ENCODE measurements at places on chromosomes 2 and 18.

GRCh38 chr2:63667132-63667700 lies 78.5 kb downstream of the MDH1 start:
- no peak for DNase-seq

DNA sequence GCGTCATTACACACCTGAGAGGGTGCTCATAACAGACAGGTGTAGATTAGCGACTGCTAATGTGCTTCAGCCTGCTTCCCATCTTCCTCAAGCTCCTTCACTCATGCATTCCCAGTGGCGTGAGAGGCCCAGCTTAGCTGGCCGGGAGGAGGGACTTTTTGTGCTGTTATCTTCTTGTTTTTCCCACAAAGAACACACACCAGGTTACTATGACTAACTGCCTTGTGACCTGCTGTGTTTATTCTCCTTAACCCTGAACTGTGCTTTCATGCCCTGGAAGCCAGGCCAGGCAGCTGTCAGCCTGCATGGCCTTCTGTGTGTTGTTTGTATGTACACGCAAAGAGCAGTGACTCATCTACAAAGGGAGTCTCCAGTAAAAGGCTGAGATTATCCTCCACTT lies 143.8 kb downstream of the PIEZO2 start:
- DNase-seq: no peak

GRCh38 chr2:54671875-54672589 lies 51.4 kb upstream of the EML6 start:
- no peak for DNase-seq

GRCh38 chr2:202172439-202173211 lies 65.8 kb downstream of the SUMO1 start:
- DNase-seq: no peak

DNA sequence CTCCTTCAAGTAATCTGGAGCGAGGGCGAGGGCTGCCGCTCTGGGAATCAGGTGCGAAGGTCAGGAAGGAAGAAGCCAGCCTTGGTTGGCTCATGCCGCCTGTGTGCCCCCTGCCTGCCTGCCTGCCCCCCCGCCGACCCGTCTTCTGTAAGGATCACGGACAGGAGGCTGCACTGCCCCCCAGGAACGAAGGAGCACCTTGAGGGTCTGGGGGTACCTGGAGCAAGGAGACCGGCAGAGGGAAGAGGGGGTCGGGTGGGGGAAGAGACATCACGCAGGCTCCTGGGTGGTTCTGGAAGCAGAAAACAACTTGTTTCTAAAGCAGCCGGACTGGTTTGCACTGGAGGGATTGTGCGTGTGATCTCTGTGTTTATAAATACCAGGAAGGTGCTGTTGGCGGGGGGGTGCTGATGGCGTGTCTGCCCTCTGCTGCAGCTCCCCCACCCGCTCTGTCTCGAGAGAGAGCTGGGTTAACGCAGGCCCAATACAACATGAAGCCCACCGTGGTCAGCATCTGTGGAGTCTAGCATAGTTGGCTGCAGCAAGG lies 1.7 kb downstream of the FOSL2 start:
- peak; percentile 7 for DNase-seq

GRCh38 chr18:5106730-5107129 lies 90.3 kb downstream of the AKAIN1 start:
- DNase-seq: peak; percentile 26

DNA sequence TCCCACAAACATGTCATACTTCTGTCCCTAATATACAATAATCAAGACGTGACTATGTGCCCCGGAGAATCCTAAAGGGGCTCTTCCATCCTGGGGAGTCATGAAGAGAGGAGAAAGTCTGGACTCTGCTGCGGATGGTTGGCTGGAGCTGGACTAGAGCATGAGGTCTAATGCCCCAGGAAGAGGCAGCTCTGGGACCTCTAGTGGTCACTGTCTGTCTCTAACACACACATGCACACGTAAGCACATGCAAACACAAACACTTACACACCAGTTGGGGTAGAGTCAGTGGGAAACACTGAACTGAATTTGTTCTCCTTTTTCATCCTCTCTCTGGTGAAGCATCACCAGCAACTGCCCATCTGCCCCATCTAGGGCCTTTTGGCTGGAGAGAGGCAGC lies 271.6 kb downstream of the TDRD15 start:
- DNase-seq: peak; percentile 9

- no peak for DNase-seq
These were observed 672.6 kb upstream of the GYPC start for GRCh38 chr2:125983364-125983763.

- DNase-seq: no peak
These were observed 49.6 kb downstream of the IL1R2 start for GRCh38 chr2:102041351-102041750.

GRCh38 chr2:183993052-183993451 lies 605.3 kb upstream of the ZNF804A start:
- DNase-seq: no peak

DNA sequence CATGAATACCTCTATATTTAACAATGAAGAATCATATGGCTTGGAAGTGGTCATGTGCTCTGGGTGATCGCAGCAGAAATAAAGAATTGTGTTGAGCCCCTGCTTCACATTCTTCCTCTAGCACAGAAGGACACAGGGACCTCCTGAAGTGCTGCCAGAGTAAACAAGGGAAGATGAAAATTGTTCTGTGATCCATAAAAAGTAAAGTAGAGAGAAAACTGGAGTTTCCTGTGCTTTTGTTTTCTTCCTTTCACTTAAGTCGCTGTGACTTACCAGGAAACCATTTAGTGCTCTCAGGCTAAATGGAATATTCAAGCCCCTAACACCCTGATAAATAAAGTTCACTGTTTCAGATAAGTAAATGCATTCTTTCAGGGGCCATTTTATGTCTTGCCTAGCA lies 1173.6 kb upstream of the CHAC2 start:
- DNase-seq: no peak

DNA sequence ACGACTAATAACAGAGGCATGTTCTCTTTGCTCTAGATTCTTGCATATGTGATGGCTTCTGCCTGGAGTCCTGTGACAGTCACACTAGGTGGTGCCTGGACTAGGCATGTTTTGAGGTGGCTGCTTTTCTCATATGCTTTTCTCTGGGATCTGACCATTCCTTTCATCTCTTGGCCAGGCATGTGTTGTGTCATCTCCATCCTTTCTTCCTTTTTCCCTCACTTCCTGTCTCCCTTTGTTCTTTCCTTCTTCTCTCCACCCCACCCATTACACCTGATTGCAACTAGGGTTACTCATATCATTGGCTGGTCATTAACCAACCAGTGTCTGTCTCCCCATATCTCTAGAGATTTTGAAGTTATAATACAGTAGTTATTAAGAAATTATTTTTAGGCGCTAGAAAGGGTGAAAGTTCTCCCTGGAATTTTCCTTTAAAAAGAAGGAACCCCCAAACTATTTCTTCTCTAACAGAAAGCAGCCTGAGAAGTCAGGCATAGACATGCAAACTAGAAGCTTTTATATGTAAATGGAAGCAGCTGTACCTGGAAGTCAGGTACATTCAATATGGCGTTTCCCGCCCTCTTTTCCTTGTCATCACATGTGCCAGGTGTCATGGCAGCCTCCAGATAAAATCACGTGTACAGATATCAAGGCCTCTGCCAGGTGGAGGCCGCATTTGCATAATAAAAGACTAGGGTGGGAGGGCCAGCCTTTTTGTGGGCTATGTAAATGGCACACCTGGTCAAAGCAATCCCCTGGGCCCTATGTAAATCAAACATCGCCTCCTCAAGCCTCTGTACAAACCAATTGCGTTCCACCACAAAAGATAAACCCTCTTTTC lies 220.4 kb upstream of the MEX3C start:
- DNase-seq: no peak

DNA sequence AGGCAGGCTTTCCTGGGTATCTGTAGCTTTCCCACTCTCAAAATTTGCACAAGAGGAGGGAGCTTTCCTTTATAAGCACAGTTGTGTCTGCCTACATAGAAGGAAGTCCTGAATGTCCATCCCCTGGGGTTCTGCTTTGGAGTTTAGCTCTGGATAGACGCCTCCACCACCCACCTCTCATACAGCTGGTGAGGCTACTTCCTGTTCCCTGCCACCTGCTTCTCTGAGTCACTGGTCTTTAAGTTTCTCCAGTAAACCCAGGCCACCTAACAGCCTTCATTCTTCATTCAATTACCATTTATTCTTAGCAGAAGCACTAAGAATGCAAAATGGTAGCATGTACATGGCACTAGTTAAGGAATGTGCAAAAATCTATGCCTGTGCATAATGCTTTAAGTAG lies 407.8 kb downstream of the CDH2 start:
- no peak for DNase-seq

DNA sequence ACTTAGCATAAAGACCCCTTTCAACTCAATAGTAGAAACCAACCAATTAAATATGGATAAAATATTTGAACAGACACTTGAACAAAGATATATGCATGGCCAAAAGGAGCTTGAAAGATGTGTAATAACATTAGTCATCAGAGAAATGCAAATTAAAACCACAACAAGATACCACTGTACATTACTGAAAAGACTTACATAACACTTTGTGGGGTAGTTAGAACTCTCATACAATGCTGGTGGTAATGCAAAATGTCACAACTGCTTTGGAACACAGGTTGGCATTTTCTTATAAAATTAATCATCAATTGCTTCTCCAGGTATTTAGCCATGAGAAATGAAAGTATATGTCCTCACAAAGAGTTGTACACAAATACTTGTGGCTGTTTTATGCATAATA lies 60.7 kb downstream of the TTC27 start:
- peak; percentile 41 for DNase-seq

DNA sequence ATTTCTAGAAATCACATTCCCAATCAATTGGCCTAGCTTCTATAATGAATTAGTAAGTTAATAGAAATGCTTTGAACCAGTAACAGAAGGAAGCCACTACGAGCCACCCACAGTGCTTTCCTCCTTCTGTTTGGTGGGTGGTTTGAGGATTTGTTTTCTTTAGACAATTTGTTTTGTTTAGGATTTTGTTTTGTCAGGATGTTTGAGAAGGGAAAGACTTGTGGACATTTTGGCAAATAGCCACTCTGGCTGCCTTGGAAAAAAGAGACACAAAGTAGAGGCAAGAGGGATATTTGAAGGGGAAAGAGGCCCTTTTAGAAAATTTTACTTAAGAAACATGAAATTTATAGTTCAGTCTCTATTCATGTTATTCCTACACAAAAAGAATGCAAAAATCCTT lies 47.7 kb downstream of the TANK start:
- no peak for DNase-seq

DNA sequence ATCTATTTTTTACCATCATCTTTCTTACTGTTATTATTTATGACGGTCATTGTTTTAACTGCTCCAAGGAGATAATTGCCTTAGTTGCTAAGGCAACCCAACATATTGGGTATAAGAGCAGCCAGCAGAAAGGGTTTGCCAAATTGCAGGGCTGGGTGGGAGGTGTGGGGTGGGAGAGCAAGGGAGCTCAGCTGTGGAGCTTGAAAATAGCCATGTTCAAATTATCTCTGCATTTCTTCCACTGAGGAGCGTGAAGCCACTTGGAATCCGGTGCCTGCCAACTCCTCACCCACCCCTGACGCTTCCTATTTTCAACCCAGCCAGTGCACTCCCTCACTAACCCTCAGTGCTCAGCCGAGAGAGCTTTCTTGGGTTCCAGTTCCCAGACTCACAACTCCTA lies 60.8 kb downstream of the SETBP1 start:
- DNase-seq: no peak

GRCh38 chr18:46297621-46298020 lies 193.4 kb downstream of the HAUS1 start:
- no peak for DNase-seq

DNA sequence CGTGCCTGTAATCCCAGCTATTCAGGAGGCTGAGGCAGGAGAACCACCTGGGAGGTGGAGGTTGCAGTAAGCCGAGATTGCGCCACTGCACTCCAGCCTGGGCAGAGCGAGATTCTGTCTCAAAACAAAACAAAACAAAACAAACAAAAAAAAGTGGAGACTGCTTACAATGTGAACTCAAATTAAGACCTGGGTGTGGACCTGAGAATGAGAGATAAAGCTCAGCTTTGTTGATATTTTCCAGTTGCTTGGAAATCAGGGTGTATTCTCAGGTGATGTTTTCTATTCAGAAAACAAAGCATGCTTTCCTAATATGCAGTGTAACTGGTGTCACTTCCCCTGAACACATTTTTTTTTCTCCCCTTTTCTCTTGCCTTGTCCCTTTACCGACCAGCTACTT lies 5.3 kb upstream of the CERS6 start:
- no peak for DNase-seq

DNA sequence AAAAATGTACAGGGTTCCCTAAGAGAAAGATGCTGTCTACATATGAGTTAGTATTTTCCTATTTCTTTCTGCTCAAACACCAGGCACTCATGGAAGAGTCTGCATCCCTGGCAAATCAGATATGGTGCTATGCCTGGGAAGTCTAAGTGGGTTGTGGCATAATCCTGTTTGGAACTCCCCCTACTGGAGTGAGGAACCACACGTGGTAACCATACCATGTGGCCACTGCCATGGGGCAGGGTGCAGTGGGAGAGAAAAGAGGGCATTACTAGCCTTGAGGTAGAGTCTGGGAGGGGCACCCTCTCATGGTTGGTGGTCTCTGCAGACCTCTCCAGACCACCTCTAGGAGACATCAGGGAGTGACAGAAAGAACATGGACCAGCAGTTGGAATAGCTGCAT lies 257.9 kb upstream of the ATP5MC3 start:
- no peak for DNase-seq

GRCh38 chr2:227890495-227891079 lies 19.2 kb downstream of the DAW1 start:
- DNase-seq: peak; percentile 65

- no peak for DNase-seq
These were observed 117.3 kb downstream of the CDC42EP3 start for GRCh38 chr2:37554155-37554510.

- DNase-seq: no peak
These were observed 564.6 kb upstream of the PKDCC start for GRCh38 chr2:41483226-41483625.

GRCh38 chr18:49886891-49887764 lies 73.8 kb upstream of the ACAA2 start:
- DNase-seq: no peak
